ENCODE measurements at places on chromosomes 2 and 18.

GRCh38 chr2:72681016-72681995 is 144.5 kb downstream of the EXOC6B start:
- no peak for DNase-seq

GRCh38 chr18:34370704-34371395 is 146.1 kb upstream of the NOL4 start:
- no peak for DNase-seq

GRCh38 chr2:192286093-192286701 is 91.5 kb upstream of the TMEFF2 start:
- DNase-seq: no peak

- DNase-seq: no peak
Observed at GRCh38 chr2:55478610-55479304, 40.8 kb upstream of the CFAP36 start.

DNA sequence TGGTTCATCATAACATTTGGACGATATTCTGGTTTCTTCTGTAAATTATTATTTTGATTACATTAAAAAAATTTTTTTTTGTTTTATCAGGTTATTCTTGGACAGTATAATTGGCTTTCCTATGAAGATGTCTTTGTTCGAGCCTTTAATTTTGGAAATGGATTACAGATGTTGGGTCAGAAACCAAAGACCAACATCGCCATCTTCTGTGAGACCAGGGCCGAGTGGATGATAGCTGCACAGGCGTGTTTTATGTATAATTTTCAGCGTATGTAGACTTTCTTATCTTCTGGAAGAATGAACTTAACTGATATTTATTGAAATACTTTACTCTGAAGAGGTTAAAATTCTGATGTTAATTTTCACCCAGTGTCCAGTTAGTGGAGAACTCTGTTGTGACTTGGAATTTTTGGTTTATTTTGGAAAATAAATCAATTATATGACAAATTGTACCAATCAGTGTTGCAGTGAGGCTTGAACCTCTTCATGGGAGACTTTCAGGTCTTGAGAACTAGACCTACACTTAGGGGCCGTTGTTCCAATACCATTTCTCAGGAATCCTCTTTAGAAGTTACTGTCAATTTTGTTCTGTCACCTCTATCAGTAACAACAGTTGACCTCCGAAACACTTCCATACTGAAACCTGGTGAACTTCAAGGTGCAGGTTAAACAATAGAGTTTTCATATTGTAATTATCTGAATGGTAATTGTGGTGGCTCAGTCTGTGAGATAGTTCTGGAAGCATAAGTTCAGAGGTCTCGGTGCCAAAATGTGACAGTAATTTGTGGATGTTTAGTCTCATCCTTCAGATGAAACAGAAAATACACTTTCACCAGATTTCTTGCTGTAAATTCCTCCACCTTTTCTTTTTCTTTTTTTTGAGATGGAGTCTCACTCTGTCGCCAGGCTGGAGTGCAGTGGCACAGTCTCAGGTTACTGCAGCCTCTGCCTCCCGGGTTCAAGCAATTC is 55.7 kb downstream of the ACSL3 start:
- DNase-seq: no peak

DNA sequence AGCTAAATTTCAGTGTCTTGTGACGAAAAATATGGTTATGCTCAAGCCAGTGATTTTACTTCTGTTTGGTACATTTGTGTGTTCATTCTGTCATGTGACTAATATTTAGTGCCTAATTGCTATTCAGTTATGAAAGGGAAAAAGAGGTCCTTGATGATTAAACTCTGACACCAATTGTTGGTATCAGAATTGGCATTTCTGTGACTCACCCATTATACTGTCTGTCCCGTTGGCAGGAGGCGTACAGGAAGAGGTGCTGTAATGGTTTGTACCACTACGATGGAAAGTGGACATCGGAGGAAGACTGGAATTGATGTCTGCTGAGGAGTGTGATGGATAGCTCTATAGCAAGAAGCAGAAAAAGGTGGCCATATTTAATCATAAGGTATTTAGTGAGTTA is 310.4 kb upstream of the CCDC68 start:
- no peak for DNase-seq

- DNase-seq: no peak
Observed at GRCh38 chr2:210445116-210445707, 31.3 kb downstream of the LANCL1 start.

- DNase-seq: no peak
Observed at GRCh38 chr18:34509879-34510586, 200.1 kb upstream of the DTNA start.

GRCh38 chr2:62808554-62808953 is 103.0 kb downstream of the EHBP1 start:
- no peak for DNase-seq

GRCh38 chr18:26783170-26783569 is 82.3 kb downstream of the AQP4 start:
- no peak for DNase-seq

DNA sequence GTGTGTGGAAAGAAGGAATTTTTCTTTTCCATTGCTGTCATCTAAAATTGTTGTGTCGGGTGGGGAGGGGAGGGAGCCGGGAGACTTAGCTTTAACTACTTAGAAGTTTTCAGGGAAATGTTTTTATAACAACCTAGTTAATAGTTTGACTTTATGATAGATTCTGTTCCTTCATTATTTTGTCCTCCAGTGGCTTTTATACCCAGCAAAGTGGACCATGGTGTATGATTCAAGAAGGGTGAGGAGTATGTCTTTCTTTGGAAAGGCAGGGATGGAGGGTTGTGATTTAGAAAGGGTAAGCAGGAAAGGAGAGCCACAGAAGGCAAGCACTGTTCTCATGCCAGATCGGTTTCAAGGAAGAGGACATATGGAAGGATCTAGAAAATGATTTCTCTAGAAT is 261.8 kb downstream of the NEDD4L start:
- DNase-seq: no peak

DNA sequence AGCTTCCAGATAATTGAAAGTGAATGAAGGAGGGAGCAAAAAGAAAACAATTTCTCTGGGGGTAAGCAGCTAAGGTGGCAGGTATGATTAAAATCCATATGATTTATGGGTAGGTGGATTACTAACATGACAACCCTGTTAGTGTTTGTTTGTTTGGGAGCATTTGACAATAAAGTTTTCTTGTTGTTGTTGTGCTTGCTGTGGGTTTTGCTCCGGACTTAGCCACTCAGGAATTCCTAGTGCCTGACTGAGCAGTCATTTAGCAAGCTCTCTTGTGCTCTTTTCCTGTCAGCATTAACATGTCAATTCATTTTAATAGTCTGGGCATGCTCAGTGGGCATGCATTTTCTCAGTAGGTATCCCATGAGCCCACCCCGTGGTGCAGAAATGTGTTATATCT is 674.8 kb upstream of the ZEB2 start:
- no peak for DNase-seq

DNA sequence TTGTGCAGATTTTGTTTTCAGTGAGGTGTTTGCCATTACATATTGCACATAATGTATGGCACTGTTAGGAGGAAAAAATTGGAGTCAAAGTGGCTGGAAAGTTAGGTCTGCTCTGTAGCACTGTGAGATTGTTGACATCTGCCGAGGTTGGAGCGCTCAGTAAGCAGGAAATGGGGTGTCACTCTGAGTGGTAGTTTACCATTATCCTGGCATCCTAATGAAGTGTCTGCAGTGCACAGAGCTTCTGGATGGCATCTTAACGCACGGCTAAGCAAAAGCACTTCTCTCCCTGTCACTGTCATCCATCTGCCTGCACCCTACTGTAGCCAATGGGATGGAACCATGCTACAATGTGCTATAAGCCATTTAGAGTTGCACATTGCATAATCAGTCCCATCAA is 561.9 kb downstream of the ARHGAP15 start:
- no peak for DNase-seq

DNA sequence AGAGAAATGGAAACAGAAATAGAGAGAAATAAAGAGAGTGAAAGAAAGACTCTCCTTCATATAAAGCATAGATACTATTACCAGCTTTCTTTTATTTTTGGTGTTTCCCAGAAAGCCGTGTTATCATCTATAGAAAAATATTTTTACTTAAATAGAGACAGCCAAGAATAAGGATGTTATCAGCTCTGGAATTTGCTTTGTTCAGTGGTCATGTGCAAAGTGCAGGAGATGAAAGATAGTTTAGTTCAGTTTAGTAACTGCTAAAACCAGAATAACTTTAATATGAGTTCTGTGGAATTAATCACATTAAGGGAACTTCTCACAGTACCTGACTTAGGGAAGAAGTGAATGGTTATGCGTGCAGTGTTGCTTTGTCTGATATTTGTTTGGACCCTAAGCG is 140.4 kb downstream of the CALCRL start:
- no peak for DNase-seq

DNA sequence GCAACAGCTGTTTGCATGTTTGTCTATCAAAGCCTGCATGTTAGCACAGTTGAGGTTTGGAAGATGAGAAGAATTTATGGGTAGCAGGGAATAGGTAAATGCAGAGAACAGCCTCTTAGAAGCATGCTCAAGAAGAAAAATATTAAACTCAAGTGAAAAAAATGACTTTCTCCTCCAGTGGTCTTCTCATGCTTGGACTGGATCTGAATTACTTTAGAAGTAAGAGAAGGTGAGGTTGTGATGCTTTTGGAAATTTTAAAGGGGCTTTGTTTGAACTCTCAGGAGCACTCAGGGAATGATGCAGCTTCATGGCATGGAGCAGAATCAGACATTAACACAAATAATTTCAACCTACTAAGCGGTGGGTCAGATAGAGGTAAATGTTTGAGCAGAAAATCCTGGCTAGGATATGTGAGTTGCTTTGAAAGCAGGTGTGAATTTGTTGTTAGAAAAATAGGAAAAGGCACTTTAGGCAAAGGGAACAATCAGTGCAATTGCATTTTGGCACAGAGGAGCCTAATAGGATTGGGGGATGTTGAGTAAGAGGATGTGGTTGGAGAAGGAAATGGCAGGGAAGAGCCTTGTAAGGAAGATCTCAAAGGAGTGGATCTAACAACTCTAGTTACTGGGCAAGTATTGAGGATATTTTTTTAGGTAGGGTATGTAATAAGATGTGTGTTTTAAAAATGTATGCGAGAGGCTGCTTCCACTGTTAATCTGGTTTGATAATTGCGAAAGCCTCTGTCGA is 76.3 kb downstream of the DDX1 start:
- peak; percentile 10 for DNase-seq

- no peak for DNase-seq
Observed at GRCh38 chr2:24797644-24798043, 4.4 kb downstream of the CENPO start.

GRCh38 chr2:189178726-189179569 is 613 bp downstream of the COL5A2 start:
- DNase-seq: no peak

DNA sequence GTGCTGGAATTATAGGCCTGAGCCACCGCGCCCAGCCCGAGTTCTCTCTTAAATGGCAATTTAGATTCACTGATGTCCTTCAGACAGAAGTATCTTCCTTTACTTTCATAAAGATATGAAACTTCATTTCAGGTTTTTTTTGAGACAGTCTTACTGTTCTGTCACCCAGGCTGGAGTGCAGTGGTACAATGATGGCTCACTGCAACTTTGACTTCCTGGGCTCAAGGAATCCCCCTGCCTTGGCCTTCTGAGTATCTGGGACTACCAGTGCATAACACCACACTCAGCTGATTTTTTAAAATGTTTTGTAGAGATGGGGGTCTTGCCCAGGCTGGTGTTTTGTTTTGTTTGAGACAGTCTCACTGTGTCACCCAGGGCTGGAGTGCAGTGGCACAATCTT is 13.2 kb downstream of the ITGB1BP1 start:
- no peak for DNase-seq

DNA sequence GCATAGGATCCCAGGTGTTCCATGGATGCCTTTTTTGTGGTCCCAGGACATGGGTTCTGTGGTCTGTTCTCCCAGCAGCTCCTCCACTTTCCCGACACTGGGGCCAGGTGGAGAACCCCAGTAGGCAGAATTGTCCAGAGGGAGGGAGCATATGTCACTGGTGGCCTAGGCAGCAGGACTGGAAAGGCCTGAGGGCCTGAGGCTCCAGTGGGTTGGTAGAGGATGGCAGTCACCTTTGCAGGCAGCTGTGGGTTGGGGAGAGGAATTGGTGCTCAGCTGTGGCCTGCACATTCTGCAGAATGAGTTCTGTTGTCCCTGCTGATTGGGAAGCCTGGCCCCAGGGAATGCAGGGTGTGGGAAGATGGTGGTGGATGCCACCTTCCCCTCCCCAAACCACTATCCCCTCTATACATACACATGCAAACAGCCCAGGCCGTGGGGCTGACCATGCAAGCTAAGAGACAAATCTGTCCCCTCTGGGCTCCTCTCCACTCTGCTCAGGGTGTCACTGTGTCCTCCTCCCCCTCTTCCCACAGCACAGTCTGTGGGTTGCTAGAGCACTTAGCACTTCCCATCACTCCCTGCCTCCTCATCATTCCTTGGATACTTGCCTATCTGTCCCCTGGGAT is 11.4 kb downstream of the CTIF start:
- no peak for DNase-seq

GRCh38 chr2:160411955-160412354 is 81.7 kb downstream of the RBMS1 start:
- DNase-seq: no peak

DNA sequence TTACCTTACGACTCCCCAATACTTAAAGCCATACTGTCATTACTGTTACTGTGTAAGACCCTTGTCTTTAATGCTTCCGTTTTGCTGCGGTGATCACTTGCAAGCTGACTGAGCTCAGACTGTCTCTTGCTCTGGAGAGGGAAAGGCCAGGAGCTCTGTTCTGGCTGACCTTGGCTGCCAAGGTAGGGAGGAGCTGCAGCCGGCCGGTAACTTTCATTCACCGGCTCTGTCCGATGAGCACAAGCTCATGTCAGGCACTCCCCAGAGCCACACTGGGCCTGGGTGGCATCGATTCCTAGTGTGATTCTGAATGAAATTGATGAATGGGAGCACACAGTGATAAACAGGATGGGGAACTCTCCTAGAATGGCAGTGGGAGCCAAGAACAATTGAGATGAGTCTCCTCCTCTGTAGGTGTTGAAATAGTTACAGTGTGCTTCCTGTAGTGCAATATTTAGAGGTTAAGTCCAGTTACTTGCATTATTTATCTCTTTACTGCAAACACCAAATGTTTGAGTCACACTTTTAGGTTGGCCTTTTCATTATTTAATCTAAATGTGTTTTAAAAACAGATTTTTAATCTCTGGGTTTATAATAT is 100.9 kb downstream of the ATP9B start:
- no peak for DNase-seq

- no peak for DNase-seq
Observed at GRCh38 chr2:61187085-61187484, 25.1 kb downstream of the C2orf74 start.
